GM04503 (cell line): ENCODE measurements at places on chromosomes 2 and 18.
A peak's percentile ranks its signal among the peaks of the same experiment; 100 is the strongest.

GRCh38 chr2:3667151-3667631 is 9.2 kb downstream of the ALLC start:
- no peak for DNase-seq

DNA sequence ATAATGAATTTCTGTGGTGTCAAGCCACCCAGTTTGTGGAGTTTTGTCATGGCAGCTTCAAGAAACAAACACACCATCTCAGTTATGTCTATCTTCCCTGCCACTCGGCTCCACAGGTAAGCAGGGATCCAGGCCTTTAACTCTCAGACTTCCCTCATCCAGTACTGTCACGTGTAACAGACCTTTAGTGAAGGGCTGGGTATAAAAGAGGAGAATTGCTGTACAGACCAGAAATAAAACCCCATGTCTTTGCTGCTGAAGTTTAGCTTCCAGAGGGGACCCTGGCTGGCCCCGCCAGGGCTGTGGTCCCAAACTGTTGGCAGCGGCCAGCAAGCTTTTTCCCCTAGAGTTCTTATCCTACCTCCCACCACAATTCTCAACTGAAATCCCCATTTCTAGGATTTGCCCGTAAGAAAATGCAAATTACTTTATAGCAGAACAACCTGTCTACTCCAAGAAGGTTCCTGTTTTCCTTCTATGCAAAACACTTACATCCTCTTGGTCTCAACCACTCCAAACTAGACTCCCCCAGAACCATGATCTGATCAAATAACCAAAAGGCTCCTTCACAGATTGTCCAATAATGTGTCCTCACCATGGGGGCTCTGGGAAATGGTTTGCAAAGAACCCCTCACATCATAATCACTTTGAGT is 438.0 kb upstream of the ID2 start:
- no peak for DNase-seq

- DNase-seq = no peak
Observed at GRCh38 chr2:134758633-134759032, 39.8 kb upstream of the TMEM163 start.

DNA sequence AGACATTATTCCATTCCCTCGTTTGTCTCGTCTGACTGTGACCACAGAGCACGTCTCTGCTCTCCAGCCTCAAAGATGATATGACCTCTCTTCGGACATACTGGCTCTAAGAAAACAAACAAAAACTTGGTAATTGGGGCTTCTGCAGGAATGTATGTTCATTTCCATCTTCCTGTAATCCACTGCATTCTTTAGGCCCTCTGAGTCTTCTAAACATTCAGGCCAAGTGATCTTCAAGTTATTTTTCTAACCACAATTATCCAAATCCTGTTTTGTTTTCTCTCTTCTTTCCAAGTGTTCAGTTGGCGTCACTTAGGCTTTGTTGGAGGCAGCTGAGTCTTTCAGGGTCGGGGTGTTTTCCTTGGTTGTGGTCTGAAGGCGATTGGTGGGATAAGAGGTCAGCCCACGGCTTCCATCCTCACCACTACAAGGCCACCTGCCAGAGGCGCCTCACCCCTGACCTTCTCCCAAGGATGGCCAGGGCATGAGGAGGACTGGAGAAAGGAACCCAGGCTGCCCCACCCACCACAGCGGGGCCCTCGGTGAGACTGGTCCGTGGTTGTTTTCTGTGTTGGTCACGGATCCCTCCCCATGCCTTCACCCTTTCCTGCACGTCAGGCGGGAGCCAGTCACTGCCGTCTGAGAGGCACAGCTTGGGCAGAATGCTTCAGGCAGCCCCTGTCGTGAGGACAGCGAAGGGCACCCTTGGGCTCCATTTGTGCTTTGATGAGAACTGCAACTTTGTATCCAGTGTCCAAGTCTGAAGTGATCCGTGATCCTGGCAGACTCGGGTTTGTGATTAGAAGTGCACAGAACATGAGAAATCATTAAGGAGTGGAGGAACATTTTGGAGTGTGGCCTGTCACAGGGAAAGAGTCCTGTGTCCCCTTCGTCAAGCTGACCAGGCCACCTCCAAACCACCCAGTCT is 88.6 kb upstream of the FHL2 start:
- DNase-seq = peak; percentile 97

DNA sequence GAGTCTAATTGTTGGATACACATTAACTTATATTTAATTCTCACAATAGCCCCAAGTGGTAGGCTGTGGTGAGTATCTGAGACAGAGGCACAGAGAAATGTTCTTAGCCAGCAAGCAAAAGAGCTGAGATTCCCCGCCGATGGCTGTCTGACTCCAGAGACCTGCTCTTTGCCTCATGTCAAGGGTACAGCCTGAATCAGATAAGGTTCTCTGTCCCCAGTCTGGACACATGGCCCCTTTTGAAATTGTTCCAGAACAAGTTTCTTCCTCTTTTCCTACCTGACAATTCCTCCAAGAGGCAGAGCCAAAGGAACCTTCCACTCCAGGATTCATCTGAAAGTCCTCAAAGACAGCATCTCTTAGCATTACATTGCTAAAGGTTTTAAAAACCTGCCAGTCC is 512.9 kb upstream of the TNP1 start:
- DNase-seq = no peak

GRCh38 chr2:100561191-100561590 is 1.6 kb upstream of the PDCL3 start:
- no peak for DNase-seq

- DNase-seq = no peak
Observed at GRCh38 chr2:11746807-11747459, 501 bp downstream of the LPIN1 start.

- no peak for DNase-seq
Observed at GRCh38 chr18:22026362-22026761, 143.0 kb upstream of the GATA6 start.

DNA sequence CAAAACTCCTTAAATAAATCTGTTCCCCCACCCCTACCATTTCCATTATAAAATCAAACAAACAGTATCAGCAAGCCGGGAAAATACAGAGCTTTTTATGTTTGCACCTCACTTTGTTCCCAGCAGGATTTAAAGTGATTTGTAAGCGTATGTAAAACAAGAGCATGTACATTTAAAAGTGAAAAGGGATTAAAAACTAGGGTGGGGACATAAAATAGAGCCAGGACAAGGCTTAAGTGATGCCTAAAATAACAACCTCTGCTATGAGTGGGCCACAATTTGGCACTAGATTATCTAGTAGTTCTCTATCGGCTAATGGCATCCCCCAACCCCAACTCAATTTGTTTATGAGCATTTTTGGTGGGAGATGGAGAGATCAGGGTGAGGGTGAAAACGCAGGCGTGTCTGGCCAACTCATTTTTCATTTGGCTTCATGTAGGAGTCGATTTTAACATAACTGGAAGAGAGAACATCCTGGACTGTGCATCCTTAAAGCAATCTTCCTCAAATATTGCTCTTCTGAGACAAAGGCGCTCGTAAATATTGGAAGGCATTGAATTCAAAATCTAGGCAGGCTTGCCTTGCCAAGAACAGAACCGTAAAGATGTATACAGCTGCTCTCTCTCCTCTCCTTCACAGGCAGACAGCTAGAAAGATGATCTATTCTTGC is 34.5 kb upstream of the TSPYL6 start:
- no peak for DNase-seq

GRCh38 chr2:126824663-126825062 is 74.0 kb upstream of the TEX51 start:
- no peak for DNase-seq

DNA sequence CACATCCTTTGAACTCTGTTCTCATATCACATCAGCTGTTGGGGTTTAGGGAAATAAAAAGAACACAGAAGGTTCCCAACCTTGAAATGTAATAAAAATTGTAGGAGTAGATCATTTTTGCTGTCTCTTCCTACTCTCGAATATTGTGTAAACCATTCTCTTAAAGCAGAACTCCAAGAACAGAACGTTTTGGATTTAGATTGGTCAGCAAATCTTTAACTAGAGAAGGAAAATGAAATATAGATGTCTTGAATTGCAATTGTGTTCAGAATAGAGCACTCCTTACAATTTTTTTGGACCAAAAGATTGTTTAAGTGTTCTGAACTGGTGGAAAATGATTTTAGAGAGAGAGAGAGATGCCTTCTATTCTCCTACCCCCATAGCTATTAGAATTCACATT is 23.9 kb upstream of the THSD7B start:
- no peak for DNase-seq

DNA sequence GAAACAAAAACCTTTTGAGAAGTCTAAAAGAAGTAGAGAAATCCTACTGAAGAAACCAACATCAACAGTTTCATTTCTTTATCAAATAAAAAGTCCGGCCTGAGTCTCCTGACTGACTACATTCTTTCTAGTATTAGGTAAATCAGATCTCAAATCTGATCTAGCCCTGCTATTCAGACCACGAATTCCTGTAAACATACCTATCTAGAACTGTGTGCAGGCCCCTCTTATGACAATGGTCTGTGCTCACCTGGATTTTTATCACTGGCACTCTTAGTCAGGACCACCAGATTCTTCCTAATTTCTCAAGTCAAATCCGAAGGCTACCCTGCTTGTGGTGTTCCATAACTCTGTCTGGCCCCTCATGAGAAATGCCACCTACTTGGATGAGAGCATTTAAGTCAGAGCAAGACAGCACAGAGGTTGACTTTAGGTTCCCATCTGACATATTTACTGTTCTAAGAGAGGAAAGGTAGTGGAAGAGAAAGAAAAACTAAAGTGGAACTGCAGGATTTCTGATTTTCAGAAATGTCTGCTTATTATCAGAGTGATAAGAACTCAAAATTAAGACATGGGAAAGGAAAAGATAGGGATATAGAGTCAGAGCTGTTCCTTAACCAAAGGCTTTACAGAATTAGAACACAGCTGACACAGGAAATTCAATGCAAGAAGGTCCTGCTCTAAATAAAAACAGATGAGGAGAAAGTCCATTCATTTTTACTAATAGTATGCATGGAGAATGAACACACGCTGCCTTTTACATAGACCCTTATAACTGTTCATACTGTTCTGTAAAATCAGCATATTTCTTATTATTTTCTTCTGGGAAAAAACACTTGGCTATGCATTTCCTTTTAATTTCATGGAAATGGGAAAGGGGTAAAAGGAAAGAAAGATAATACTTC is 56.5 kb downstream of the SLC8A1 start:
- no peak for DNase-seq

DNA sequence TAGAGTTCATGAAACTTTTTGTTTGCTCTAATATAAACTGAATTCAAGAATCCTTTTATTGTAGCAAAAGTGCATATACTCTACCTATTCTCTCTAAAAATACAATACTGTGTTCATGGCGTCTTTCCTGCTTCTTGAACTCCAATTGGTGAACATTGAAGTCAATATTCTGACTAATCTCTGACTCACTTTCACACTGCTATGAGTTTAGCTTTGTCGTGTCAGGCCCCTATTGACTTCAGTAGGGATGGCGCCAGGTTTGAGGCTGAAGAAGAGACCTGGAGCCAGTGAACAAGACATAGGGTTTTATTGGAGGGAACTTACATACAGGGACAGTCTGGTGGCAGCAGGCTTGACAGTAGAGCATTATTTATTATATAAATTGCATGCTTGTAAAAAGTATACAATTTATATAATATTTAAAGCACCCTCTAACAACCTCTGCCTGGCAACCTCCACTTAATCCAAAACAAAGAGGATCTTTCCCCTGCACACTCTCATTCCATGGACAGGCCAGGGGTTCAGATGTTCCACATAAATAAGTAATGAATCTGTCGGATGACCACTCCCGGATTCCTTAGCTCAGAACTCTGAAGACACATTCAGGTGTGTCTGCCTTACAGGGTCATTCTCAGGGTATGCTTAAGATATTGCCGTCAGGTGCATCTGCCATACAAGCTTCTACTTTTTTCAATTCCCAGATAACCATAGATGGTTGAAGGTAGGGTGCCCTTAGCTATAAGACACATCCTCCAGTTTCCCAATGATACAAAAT is 141.0 kb downstream of the CERS6 start:
- no peak for DNase-seq

- DNase-seq = no peak
Observed at GRCh38 chr2:67463810-67464209, 66.7 kb downstream of the ETAA1 start.

DNA sequence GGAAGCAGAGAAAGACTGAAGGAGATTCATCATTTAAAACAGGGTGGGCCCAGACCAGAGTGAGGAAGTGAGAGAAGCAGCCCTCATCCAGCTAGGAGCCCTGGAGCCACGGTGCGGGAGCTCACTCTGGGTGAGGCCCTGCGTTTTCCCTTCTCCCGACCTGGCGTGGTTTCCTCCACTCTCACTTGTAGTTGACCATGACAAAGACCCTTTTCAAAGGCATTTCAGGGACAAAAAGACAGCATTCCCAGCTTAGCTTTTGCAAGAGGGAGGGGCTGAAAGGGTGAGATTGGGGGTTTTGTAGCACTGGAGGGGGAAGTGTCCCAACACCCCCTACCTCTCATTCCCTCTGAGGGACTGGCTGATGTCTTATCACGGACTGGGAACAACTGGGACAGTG is 56.6 kb downstream of the TRPM8 start:
- no peak for DNase-seq

DNA sequence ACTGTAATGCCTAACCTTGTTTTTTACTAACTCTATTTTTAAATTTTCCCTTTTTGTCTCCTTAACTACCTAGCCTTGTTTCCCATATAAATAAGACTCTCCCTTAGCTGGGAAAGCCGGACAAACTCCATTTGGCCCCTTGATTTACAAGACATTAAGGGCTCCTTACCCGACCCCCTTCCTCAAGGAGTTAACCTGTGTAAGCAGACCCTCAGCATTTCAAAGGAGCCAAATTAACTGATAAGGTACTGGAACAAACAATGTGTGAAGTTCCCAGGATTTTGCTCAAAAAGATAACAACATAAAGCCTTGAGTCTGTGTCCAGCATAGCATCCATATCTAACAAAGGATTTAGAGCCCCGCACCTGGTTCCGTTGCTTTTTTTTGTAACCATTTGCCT is 59.6 kb upstream of the C2orf15 start:
- no peak for DNase-seq

DNA sequence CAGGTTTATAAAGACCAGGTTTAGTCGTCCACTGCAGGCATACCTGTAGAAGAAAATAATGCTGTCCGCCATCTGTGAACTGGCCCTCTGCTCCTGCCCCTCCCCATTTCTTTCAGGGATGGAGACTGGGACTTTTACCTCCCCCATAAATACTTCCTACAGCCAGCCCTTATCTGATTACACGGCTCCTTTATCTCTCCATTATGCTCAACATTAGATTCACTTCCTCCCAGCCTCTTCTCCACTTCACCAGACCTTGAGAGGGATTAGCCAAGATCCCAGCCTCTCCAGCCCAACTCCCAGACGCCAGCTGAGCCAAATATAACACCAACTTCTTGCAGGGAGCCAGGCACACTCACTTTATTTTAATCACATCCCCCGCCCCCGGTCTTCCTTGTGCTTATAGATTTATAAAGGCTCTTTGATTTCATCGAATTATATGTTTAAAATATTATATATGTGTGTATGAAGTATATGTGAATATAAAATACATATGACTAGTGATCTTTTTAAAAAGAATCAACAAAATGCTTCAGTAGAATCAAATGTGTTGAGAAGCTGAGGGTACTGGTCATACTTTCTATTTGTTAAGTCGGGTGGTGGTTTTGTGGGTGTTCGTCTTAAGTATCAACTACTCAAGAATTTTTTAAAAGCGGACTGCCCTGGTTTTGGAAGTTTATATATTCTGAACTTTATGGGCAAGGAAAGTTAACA is 81.0 kb downstream of the SPRED2 start:
- DNase-seq = no peak
